ENCODE measurements at places on chromosomes 3 and 15.

- no peak for DNase-seq
Measured at GRCh38 chr3:43155464-43156121, 49.7 kb upstream of the POMGNT2 start.

DNA sequence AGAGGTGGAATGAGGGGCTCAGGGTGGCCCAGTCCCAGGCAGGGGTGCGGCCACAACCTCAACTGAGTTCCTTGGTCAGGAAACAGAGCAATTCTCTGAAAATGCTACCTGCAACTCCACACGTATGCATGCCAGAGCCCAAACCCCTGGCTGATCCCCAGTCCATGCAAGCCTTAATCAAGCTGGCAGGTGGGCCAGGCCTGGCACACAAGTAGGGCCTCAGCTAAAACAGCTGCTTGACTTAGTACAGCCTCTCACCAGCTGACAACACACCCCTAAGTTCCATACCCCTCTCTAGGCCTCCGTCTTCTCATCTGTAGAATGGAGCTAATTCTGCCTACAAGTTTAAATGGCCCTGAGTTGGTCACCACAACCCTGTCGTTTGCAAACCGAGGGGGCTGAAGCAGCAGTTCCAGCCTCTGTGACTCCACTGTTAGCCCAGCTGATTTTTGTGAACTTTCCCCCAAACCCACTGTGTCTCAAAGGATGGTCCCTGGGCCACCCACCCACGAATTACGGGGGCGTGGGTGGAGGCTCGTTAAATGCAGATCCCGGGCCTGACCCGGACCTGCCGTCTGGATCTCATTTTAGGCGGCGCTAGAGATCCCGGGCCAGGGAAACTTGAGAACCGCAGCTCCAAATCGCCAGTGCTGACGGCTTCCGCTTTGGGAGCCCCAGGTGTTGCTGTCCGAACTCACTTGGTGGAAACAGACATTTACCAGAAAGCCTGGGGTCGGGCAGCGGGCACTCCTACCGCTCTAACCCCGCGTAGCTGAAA lies 927 bp downstream of the CHDH start:
- no peak for DNase-seq

- DNase-seq = no peak
Measured at GRCh38 chr3:48637305-48637704, 2.0 kb upstream of the SLC26A6 start.

DNA sequence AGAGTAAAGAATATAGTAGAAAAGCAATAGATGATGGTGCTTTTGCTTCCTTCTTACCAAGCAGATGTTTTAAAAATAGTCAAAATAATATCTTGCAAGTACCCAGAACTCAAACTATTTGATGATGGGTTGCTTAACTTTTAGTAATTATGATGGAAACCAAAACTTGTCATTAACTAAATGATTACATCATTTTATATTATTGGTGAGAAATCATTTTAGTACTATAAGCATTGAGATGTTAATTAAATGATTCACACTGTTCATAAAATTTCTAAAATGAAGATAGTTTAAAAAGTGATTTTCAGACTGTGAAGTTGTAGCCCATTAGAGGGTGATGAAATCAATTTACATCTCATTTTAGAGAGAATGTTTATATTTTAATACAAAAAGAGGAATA lies 24.4 kb upstream of the GOLGA8B start:
- no peak for DNase-seq

DNA sequence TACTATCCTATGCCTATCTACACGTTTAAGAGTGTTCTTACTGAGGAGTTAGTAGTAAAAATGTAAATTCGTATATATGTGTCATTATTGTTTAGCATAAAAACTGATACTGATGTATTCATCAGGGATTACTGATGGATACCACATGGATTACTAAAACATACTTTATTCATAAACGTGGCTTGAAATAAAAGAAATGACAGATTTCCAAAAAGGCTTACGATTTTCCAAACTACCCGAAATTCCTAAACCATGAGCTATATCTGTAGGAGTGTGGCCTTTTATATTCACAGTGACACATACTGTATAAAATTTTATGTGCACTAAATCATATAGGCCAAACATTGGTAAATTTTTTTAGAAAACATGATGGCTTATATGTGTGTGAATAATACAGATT lies 6.9 kb downstream of the TSC22D2 start:
- no peak for DNase-seq

GRCh38 chr3:186901135-186901734 lies 29.1 kb upstream of the ST6GAL1 start:
- DNase-seq = no peak

DNA sequence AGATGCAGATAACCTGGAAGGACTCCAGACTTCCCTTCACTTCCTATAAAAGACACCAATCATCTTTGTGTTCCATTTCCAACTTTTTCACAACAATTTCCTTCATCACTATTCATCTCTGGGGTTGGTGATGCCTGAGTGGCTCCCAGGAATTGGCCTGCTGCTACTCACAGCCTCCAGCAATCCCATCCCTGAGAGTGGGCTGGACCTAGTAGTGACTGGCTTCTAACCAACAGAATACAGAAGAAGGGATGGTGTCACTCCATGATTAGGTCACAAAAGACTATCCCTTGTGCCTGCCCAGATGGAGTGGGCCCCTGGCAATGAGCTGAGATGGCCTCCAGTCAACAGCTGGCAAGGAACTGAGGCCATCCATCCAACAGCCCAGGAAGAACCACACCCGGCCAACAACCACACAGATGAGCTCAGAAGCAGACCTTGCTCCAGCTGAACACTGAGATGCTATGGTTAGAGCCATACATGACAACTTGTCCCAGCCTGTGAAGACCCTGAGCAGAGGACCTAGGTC lies 20.9 kb downstream of the OCA2 start:
- no peak for DNase-seq

- DNase-seq = no peak
Measured at GRCh38 chr15:80977627-80978036, 12.0 kb downstream of the MESD start.

DNA sequence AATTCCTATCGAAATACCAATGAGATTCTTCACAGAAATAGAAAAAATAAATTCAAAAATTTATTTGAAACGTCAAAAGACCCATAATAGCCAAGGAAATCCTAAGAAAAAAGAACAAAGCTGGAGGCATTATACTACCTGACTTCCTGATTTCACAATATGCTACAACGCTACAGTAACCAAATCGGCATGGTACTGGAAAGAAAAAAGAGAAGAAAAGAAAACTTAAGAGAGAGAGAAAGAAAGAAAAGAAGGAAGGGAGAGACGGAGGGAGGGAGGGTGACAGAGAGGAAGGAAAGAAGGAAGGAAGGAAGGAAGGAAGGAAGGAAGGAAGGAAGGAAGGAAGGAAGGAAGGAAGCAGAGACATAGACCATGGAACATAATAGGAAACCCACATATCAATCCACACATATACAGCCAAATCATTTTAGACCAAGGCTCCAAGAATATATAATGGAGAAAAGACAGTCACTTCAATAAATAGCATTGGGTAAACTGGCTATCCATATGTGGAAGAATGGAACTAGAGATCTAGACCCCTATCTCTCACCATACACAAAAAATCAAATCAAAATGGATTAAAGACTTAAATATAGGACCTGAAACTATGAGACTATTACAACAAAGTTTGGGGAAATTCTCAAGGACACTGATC lies 118.6 kb upstream of the CNTN4 start:
- DNase-seq = no peak

DNA sequence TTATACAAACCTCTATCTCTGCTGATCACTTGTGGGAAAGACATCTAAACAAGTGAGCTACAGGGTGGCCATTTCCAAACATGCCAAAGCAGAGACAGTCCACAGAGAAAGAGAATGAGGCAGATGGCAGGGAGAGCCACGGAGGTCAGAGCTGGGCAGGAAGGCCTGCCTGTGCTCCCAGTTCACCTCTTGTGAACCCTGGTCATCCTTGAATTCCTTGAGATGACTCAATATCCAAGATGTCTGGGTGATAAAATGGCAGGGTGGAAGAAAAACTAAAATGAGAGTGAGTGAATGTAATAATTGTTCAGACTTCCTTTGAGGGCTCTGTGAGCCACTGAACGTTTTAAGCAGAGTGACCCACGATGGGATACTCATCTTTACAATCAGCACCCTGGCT lies 104.8 kb downstream of the PLCH1 start:
- DNase-seq = no peak

DNA sequence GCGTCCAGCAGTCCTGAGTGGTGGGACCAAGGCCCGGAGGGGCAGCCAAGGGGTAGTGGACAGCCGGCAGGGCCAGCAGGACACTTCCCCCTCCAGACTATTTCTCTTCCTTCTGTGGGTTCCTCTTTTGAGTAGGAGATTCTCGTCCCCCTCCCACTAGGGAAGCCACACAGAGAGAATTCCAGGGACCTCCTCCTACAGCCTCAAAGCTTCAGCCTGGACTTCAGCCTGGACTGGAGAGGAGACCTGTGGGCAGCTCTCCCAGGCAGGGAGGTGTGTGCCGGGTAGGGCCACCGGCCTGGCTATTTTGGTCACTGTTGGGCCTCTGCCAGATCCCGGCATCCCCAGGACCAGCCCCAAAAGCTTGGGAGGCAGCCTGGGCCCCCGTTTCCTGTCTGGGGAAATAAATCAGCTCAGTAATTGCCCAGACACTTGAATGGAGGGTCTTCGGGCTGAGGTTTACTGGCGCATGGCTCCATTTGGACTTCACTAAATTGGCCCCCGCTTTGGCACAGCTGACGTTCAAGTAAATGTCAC lies 1.3 kb downstream of the SLC6A6 start:
- DNase-seq = peak; percentile 83

DNA sequence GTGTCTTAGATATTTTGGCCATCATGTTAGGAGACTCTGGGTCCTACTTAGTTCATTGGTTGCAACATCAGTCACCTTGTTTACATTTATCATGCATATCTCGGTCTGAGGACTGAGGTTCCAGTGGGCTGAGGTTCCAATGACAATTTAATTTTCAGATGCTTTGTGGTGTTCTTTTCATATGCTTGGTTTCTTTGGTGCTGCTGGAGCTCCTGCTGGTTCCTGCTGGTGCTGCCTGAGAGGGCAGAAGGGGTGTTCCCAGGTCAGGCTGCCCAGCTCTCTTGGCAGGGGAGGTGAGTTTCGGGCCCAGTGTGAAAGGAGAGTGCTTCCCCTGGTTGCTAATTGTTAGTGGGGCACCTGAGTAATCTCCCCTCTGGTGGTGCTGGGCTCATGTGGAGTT lies 6.9 kb upstream of the KLHL40 start:
- DNase-seq = no peak

Data from coronary artery (tissue), 2 donors.